ENCODE measurements at places on chromosomes 1 and 21.

- no peak for DNase-seq
Measured at GRCh38 chr1:205672970-205673369, 7.3 kb downstream of the SLC45A3 start.

- no peak for DNase-seq
Measured at GRCh38 chr1:234997201-234997895, 131.3 kb downstream of the TOMM20 start.

DNA sequence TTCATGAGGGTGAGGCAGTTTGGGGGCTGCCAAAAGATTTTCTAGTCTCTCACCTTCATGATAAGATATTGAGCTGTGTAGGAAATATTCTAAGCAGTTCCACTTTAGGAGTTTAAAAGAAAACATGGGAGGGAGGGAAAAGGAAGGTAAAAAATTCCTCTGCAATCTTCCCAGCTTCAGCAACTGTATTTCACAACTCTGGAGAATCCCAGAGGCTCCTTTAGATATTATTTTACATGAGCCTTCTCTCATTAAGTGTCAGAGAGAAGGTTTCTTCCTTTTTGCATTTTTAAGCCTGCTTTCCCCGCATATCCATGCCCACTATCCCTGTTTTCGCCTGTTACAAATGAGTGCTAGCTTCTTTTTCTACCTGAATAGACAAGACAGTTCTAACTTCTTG lies 289.4 kb downstream of the CHRM3 start:
- DNase-seq, result no peak

GRCh38 chr1:112318698-112319370 lies 77.2 kb upstream of the CTTNBP2NL start:
- DNase-seq, result no peak

- no peak for DNase-seq
Measured at GRCh38 chr1:71650119-71650518, 569.3 kb upstream of the ZRANB2 start.

DNA sequence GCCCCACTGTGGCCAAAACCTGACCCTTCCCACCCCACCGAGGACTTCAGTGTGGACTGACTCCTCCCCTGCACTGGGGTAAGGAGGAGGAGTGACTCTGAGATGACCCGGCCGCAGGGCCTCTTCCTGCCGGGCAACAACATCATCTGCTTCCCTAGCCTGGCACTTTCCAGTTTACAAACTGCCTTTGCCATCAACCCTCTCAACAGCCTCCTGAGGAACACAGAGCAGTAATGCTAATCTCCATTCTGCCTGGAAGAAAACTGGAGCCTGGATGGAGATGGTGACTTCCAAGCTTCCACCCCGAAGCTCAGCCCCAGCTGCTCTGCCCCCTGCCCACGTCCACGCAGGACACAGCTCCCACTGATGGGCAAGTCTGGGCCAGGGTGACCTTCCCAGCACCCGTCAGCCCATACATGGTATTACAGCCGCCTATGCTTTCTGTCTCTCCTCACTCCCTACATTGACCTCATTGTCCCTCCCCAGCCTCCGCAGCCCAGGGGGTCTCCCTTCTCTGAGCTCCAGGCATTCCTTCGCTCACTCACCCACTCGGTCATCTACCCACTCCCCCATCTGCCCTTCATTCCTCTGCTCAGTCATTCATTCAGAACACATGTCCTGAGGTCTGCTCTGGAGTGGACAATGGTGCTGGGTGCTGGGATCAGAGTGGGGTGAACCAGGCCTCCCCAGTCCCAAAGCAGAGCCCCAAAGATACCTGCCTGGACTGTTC lies 34.2 kb downstream of the RAP1GAP start:
- DNase-seq, result no peak

- DNase-seq, result no peak
Measured at GRCh38 chr1:81053826-81054225, 746.9 kb upstream of the ADGRL2 start.

- no peak for DNase-seq
Measured at GRCh38 chr1:84407958-84408422, 9.7 kb downstream of the DNASE2B start.

GRCh38 chr1:1517973-1518620 lies 6.1 kb downstream of the ATAD3A start:
- no peak for DNase-seq

- no peak for DNase-seq
Measured at GRCh38 chr1:150955280-150955679, 19.4 kb downstream of the CERS2 start.

DNA sequence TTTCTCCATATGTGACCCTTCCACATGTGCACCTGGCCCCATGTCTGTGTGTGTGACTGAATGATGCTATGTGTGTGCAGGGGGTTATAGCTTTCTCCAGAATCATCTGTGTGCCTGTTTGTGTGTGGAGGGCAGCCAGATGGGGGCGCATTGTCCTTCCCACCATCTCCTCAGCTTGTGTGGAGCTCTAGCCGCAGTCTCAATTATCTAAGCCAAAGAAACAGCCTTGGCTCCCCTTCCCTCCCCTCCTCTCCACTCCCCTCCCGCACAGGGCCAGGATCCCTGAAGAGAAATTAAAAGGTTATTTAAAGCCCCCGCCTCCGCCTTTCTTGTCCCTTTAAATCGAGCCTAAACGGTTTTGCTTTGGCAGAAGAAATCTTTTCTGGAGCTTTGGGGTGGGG lies 1.8 kb upstream of the DMBX1 start:
- DNase-seq, result peak; percentile 23

- peak; percentile 60 for DNase-seq
Measured at GRCh38 chr1:33367485-33368405, 46.8 kb upstream of the A3GALT2 start.

GRCh38 chr1:33270808-33271465 lies 14.6 kb downstream of the ZNF362 start:
- DNase-seq, result no peak

DNA sequence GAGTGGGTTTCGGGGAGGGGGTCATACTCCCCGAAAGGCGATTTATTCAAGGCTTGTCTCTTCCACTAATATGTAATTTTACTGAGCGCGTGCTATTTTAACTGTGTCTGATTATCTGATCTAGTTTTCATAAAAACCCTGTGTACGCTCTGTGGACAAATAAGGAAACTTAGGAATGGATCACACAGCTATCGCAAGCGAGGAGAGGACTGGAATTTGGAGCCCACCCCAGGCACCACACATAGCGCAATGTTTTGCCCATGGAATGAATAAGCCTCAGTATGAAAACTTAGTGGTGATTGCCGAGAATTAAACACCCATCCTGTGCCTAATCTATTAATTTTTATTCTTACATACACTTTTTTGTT lies 9.8 kb upstream of the RAB42 start:
- peak; percentile 30 for DNase-seq

DNA sequence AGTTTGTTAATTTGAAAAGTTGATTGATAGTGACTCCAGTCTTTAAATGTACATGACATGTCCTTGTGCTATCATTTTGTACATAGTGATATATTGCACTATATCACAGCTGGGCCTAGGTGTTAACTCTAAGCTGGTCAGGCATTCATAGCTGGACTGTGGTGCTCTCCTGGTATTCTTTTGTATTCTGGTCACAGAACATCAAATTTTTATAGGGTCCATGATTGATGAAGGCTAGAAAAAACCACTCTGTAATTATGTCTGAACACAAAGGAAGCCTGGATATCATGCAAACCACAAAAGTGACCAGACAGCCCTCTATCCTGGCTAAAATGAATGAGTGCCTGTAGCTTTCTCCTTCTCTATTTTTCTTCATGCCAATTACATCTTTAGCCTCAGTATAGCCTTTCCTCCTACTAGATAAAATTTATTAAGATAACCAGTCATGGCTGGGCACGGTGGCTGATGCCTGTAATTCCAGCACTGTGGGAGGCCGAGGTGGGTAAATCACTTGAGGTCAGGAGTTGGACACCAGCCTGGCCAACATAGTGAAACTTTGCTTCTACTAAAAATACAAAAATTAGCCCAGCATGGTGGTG lies 134.9 kb upstream of the B3GALT2 start:
- no peak for DNase-seq

GRCh38 chr1:178629252-178630154 lies 95.5 kb upstream of the RALGPS2 start:
- DNase-seq, result no peak

- no peak for DNase-seq
Measured at GRCh38 chr1:167280912-167281311, 60.2 kb downstream of the POU2F1 start.

DNA sequence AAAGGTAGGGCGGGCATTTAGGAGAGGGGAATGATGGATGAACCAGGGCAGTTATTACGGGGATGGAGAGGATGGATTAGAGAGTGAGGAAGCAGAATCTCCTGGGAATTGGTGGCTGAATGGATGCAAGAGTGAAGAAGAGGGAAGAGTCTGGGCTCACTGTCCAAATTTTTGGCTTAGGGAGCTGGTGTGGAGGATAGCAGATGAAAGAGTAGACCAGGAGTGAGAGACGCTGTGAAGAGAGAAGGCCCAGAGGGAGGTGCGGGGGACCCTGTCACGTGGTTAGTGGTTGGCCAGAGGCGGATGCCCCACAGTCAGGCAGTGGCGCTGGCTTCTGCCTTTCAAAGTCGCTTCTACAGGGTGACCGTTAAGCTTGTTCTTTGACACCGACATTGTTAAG lies 78.4 kb downstream of the PEX14 start:
- DNase-seq, result peak; percentile 69

DNA sequence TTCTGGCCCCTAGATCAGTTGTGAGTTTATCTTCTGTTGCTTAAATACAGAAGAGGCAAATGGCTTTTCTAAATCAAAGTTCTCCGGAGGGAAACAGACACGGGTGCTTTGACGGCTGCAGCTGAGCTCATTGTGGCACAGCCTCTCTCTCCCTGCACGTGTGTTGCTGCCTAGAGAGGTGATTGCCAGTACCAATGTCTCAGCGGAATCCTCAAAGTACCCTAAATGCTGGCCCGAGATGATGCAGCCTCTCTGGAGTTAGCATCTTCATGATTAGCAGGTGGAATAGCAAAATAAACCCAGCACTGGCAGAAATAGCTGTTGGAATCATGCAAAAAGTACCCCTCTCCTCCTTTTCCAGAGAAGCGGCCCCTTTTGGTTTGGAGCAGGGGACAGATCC lies 192.2 kb downstream of the PRDM2 start:
- DNase-seq, result no peak

- no peak for DNase-seq
Measured at GRCh38 chr1:34113362-34113761, 51.7 kb downstream of the CSMD2 start.

GRCh38 chr1:156129687-156130577 lies 15.4 kb downstream of the LMNA start:
- DNase-seq, result peak; percentile 75

GRCh38 chr1:54818461-54819194 lies 17.5 kb upstream of the TTC22 start:
- DNase-seq, result peak; percentile 40

DNA sequence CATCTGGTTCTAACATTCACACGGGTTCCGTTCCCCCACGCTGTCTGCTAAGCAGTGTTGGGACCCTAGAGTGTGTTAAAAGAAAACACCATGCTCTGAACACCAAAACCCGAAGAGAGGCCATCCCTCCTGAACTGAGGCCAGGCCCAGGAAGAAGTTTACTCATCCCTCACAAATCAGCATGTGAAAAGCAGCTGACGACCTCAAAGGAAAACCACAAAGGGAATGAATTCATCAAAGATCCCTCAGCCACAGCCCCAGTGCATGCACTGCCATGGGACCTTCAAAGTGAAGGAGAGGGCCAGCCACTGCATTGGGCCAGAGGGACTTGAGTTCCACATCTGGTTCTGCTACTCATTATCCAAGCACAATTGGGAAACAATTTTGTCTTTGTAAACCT lies 7.0 kb upstream of the PSEN2 start:
- peak; percentile 56 for DNase-seq

DNA sequence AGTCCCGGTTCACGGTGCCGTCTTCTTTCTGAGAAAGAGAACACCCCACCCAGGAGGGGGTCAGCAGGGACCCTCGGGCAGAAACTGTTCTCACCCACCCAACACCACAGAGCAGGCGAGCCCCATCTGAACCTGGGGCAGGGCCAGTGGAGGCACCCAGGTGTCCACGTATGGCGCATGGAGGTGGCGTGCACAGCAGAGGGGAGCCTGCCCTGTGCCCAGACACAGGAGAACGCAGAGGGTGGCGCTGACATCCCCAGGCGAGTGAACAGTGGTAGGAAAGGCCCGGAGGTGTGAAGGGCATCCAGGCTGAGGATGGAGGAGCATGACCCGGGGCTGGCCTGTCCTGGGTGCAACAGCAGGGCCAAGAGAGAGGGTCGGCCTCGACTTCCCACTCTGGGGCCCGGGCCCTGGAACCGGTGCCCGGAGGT lies 91.1 kb downstream of the STUM start:
- no peak for DNase-seq

DNA sequence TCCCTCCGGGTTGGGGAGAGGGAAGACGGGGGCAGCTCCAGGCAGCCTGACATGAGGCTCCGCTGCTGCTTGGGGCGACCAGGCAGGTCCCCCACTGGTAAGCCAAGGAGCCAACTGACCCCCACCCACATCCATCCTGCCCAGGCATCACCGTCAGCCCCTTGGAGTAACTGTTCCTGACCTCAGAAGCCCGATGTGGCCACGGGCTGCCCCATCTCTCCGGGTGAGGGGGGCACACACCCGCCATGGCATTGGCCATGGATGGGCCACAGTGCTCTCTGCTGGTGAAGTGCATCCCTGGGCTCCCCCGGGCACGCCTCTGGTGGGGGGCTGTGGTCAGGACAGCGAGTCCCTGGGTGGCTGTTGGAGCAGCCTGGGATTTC lies 100.0 kb downstream of the CRYAA start:
- no peak for DNase-seq

GRCh38 chr1:155277902-155278688 lies 832 bp downstream of the HCN3 start:
- peak; percentile 33 for DNase-seq

DNA sequence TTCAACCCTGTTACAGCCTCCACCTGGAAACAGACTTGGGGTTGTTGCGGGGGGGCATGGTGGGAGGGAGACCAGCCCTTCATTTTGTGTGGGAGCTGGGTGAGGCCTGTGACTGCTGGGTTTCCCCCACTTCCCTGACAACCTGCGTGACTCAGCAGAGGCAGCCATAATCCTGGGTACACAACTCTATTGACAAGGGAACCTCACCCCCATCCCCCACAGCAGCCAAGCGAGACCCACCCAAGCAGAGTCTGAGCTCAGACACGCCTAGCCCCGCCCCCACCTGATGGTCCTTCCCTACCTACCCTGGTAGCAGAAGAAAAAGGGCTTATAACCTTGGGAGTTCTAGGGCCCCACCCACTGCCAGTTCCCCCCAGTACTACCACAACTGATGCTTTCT lies 8.0 kb upstream of the CCDC190 start:
- no peak for DNase-seq

DNA sequence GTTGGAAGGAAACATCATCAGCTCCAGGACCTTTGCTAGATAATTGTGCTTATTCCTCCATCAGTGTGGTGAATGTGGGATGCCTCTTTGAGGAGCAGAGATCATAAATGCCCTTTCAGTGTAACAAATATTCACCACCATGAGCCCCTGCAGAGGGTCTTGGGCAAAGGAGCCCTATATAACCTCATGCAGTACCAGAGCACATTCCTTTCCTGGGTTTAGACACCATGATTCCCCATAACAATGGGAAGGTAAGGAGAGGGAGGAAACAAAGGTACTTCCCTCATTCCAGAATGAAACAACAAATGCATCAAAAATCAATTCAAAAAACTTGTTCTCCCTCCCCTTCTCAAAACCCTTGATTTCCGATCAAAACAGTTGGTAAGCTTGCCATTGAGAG lies 103.4 kb upstream of the PROX1 start:
- no peak for DNase-seq
